ENCODE measurements at places on chromosomes 7 and 10.
A peak's percentile ranks its signal among the peaks of the same experiment; 100 is the strongest.

DNA sequence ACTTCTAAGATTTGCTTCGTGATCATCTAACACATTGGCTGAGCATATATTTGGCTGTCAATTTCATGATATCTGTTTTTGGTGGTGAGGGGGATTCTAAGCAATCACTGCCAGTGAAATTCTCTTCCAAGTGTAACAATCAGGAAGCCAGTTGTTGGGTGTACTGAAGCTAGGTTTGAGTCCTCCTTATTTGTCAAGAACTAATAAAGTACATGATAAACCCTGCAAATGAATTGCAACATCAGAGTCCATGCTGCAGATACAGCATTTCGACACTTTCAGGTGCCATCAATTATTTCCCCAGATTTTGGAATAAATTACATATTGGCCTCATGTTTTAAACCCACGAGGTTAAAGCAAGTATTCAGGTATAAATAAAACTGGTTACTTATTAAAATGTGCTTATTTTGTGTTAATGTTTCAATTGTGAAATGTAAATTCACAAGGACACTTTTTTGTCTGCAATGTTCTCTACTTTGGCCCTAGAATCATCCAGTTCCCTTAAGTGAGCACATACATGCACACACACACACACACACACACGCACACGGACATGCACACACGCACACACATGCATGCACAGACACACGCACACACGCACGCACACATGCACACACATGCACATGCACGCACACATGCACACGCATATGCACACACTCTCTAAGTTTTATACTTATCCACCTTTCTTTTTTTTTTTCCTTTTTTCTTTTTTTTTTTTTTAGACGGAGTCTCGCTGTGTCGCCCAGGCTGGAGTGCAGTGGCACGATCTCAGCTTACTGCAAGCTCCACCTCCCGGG, 510.2 kb upstream of the KLF6 start:
- DNase-seq, result no peak

DNA sequence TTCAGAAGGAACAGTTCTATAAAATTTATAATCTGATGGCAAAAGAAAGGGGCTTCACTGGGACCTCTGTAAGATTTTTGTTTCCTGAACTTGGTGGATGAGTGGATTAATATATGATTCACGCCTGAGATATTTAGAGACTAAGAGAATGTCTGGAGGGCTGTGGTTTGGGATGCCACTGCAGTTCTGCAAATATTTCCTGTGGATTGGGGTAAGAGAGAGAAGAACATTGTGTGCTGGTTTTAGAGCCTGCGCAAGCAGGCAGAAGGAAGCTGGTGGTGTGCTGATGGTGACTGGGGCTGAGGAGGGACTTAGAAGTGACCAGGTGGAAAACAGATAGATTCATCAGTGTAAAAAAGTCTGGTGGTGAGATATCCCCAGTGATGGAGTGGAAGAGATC, 87.0 kb downstream of the SUGCT start:
- DNase-seq, result peak; percentile 92

DNA sequence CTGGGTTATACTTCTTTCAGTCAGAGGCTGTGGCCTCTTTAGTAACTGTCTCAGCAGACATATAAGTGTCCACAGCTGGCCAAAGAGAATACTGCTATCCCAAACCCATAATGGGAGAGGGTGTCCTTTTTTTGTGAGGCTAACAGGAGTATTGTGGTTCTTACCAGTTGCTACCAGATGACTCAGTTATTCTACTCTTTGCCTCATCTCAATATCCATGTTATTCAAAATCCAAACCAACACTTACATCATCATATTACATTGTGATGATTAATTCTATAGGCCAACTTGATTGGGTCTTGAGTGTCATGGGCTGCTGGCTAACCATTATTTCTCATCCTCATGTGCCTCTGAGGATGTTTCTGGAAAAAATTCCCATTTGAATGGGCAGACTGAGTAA, 120.9 kb downstream of the TMEM168 start:
- DNase-seq, result no peak

DNA sequence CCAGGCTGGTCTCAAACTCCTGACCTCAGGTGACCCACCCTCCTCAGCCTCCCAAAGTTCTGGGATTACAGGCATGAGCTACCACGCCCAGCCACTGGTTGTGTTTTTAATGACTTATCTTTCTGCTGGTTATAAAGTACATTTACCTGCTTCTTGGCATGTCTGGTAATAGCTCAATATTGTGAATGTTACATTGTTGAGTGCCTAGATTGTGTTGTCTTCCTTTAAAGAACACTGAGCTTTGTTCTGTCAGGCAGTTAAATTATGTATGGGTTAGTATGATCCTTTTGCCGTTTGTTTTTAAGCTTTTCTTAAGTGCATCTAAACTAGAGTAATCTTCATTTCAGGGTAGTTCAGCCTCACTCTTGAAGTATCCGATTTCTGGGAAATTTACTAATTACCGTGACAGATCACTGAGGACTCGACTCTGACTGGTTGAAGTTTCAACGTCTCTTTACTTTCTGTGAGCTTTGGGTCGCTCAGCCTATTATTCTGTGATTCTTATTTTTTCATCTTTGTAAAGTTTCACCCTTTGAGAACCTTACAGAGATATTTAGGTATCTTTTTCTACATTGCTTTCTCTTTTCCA, 617.4 kb downstream of the SORCS1 start:
- DNase-seq, result no peak

- no peak for DNase-seq
Observed at GRCh38 chr10:73097305-73097670, 622 bp upstream of the P4HA1 start.

GRCh38 chr10:33027088-33027487, 69.1 kb upstream of the ITGB1 start:
- DNase-seq, result no peak
